HFFc6 (cell line): ENCODE measurements at places on chromosomes 5 and 9.

- no peak for DNase-seq
Measured at GRCh38 chr9:114919611-114920010, 10.8 kb downstream of the TNFSF8 start.

- DNase-seq, result no peak
Measured at GRCh38 chr5:118952992-118953651, 35.2 kb downstream of the DTWD2 start.

DNA sequence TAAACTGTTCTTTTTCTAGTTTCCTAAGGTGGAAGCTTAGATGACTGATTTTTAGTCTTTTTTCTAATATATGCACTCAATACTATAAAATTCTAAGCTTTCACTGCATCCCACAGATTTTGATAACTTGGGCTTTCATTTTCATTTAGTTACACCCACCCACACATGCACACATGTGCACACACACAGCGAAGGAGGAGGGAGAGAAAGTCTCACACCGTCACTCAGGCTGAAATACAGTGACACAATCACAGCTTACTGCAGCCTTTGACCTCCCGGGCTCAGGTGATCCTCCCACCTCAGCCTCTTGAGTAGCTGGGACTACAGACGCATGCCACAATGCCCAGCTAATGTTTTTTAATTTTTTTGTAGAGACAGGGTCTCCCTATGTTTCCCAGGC is 96.5 kb downstream of the SMIM23 start:
- DNase-seq, result no peak

GRCh38 chr5:125220284-125220683 is 473.8 kb upstream of the ZNF608 start:
- DNase-seq, result no peak

DNA sequence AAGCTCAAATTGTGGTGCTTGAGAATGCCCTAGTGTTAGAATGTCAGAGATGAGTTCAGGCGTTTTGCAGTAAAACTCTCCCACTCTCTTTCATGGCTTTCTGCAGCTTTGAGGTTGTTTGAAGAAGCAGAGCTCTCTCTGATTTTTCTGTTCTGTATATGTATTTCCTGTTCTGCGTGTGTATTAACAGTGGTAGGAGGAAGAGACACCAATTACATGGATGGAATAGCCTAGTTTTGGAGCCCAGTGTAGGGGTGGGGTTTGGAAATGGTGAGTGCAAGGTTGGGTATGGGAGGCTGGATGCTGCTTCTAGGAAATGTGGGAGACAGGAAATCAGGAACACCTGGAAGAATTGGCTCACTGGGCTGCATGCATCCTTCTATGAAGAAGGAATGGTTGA is 12.4 kb downstream of the LARP1 start:
- no peak for DNase-seq

GRCh38 chr9:20618361-20618802 is 3.9 kb downstream of the MLLT3 start:
- peak; percentile 79 for DNase-seq

DNA sequence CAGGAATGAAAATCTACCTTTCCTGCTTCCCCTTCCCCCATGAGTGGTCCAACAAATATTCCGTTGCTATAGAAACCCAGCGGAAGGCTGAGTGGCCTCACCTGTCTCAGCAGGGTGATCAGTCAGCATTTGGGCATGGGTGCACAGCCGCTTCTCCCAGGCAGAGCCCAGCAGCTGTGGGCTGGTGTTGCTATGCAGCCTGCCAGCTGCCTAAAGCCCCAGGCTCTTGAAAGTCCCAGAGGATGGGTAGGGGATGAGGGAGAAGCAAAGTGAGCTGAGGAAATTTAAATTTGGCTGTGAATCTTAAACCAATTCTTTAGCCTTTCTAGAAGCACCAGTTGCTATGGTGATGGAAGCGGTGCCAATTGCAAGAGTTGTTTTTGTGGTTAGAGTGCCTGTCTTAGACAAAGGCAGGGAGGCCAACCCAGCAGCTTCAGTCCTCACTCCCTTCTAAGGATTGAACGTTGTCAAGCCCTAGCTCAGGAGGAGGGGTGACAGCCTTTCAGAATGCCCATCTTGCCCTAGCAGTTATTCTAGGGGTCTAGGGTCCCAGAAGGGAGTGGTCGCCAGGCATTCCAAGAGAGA is 151.5 kb upstream of the PITX1 start:
- DNase-seq, result peak; percentile 61

DNA sequence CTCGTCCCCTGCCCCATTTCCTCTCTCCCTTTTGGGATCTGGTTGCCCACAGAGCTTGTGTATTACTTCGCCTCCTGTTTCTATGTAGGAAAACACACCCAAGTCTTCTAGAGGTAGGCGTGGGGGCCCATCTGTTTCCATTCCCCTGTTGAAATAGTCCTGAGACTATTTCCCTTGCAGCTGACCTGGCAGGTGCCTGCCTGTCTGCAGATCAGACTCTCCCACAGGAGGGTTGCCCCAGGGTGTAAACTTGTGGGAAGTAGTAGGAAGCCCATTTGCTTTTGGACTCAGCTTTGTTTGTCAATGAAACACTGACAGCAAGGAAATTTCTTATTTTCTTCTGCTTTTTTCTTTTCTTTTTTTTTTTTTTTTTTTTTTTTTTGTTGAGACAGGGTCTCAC is 16.3 kb upstream of the GARNL3 start:
- DNase-seq, result no peak

- peak; percentile 70 for DNase-seq
Measured at GRCh38 chr5:138033907-138034306, 1.0 kb upstream of the FAM13B start.

DNA sequence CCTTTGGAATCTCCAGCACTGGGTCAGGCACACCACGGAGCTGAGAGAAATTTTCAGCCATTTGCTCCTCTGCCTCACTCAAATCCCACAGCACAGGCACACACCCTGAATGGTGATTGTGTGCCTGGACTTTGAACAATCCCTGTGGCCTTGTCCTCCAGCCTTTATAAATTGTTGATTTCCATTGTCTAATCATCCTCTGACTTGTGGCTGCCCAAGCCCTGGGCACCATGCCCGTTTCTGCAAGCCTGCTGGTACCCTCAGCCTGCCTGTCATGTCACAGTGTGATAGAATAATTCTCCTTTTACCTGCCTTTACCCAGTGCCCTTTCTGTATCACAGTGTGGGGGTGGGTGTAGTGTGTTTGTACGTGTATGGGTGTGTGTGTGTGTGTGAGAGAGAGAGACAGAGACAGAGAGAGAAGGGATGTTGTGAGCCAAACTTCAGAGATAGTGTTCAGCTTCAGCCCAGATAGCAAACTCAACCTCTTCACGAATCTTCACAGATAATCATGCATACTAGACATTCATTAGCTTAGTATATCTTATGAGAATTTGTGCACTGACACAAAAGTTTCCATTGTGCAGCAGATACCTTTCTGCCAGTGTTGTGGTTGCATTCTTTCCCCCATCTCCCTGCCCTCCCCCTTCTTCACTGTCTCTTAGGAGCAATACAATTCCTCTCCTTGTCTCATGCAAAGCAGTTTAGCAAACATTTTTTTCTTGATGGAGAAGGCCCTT is 27.8 kb upstream of the SLC44A1 start:
- DNase-seq, result no peak

DNA sequence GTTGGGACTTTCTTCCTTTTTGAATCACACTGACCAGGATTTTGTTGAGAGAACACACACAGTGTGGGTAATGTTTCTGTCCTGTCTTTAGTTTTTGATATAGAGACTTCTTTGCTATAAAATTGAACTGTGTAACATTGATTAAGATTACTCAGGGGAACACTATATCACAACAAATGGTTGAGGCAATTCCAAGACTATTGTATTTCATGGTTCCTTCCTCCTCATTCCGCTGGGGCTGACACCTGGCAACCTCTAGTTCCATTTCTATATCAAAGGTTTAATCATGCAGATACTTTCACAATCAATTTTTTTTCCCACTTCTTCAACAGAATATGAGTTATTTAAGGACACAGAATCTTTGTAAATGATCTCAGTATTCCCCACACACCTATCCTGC is 182.2 kb downstream of the TAF11L14 start:
- no peak for DNase-seq

DNA sequence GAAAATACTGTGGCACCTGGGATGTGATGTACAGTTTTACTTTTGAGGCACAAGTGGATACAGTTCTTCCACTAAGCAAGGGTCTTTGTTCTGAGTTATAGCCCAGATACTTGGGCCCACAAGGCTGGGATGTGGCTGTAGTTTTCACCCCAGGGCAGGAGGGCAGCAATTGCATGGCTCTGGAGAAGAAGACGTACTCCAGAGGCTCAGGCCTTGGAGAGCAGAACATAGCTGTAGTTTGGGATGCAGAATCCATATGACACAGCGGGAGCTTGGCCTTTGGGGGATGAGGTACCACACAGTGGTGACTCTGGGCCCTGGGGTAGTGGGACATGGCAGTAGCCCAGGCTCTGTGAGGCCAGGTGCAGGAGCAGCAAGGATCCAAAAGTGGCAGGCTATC is 110.8 kb upstream of the FSTL4 start:
- no peak for DNase-seq

GRCh38 chr5:180641566-180641900 is 7.9 kb downstream of the FLT4 start:
- no peak for DNase-seq

DNA sequence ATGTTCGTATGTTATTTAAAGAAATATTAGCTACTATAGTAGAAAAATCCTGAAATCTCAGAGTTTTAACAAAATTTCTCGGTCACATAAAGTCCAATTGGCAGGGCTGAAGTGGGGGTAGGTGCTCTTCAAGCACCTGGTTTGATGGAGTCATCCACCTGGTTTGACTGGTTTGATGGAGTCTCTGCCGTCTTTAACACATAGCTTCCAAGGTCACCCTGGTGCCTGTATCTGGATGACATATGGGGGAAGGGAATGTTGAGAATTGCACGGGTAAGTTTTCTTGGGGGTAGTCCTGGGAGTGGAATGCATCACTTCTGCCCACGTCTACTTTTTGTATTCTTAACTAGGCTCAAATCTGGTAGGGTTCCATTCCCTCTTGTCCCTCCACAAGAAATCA is 351.2 kb downstream of the SH3GL2 start:
- no peak for DNase-seq

DNA sequence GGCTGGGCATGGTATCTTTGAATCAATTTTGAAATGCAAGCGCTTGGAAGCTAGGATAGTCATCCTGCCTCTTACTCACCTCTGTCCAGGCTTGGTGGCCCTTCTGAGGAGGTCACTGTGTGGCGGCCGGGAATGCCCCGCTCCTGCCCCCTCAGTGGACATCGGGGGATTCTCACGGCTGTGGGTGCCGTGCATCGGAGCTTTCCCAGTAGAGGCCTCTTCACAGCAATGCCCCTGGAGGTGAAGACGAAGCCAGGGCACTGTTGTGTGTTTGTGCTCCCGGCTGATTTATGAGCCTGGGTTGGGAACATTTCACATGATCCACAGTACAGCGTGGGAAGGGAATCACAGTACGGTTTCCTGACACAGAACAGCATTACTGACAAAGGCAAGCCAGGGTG is 147.5 kb downstream of the NXNL2 start:
- DNase-seq, result no peak

DNA sequence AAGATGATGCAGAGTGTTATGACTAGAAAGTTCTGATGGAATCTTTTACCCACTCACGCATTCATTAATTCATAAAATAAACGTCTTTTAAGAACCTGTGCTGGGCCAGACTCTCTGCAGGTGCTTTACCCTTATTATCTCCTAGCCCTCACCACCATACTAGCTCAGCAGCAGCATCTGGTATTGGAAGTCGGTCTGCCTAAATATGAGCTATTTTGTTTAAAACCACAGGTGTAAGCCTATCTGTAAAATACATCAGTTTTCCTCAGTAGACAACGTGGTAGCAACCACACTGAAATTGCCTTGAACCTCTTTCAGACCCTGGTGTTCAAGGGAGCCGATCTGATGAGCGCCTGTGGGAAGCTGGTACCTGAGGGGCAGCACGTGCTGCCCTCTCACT is 69.4 kb downstream of the PPIC start:
- DNase-seq, result no peak

- no peak for DNase-seq
Measured at GRCh38 chr5:43000111-43000840, 39.8 kb downstream of the ANXA2R start.

- DNase-seq, result no peak
Measured at GRCh38 chr5:179373961-179374505, 28.8 kb upstream of the ADAMTS2 start.

DNA sequence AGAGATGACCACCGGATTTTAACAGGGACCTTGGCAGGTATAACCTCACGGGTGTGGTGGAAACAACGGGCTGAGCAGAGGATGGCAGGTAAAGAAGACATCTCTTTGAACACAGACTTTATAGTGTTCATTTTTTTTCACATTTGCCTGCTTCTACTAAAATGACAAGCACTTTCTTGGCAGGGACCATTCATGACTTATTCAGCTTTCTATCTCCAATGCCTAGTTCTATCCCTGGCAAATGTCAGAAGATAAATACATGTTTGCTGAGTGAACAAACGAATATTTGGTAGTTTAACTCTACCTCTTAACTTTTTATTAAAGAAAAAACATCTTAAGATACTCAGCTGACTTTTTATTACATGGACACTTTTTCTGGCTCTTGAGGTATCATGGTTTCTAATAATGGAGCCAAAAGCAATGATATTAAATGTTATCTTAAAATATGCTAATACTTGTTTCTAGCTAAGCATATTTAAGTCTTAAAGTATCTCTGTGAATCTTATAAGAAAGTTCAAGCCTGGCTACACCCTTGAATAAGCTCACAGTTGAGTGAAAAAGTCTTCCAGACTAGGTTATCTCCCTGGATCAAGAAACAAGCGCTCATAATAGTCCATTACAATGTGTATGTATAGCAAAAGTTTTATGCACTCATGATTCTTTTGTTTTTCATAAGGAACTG is 8.5 kb downstream of the ELL2 start:
- no peak for DNase-seq

GRCh38 chr5:1294835-1295649 is at the start of gene TERT:
Gene TERT, minus strand, starts transcription at chr5:1295068. Its CDS starts 79 bp downstream, at chr5:1294989.
- peak; percentile 47 for DNase-seq

- DNase-seq, result peak; percentile 75
Measured at GRCh38 chr9:124251605-124252378, 6.0 kb upstream of the NEK6 start.

DNA sequence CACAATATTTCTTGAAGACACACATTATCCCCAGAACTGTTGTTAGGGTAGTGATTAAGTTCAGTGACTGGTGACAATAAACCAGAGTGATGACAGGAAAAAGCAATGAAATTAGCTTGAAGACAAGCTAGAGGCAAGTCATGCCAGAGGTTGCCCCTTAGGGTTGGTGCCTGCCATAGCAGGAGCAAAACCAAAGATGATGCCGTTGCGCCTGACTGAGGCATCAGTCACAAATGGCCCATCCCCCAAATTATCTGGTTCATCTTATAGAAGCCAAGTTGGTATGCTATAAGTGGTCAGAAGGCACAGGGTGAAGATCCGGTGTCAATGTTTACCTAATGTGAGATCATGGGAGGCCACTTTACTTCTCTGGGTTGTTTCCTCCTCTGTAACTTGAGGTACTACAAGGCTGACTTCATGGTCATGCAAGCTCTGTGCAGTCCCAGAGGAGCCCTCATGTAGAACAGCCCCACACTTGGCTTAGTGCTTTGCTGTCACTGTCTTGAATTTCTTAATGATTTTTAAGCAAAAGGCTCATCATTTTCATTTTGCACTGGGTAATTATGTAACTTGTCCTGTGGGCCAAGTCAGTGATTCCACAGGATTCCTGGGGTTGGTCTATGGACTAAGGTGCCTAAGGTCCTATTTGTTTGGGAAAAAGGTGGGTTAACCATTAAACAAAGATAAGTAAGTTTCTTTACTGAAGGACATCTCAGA is 211.3 kb downstream of the MAN2A1 start:
- DNase-seq, result no peak
